ENCODE measurements at places on chromosomes 2 and 18.

DNA sequence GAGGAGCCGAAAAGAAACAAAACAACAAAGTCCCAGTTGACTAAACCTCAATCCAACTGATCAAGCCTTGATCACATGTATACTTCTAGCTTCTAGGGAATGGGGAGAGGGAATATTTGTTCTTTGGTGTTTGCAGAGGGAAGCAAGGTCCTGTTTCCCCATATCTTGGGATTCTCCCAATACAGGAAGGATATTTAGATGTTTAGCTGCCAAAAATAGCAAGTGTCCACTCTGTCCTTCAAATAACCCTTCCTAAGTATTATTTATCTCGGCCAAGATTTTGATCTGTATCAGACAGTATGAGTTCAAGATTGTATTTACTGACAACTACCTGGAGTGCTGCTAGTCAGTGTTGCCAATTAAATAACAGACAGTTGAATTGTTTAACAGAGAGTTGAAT lies 55.5 kb downstream of the TBR1 start:
- DNase-seq, result no peak

GRCh38 chr18:79501006-79501405 lies 105.3 kb downstream of the NFATC1 start:
- DNase-seq, result no peak

GRCh38 chr18:52936931-52937330 lies 596.9 kb downstream of the DCC start:
- no peak for DNase-seq

DNA sequence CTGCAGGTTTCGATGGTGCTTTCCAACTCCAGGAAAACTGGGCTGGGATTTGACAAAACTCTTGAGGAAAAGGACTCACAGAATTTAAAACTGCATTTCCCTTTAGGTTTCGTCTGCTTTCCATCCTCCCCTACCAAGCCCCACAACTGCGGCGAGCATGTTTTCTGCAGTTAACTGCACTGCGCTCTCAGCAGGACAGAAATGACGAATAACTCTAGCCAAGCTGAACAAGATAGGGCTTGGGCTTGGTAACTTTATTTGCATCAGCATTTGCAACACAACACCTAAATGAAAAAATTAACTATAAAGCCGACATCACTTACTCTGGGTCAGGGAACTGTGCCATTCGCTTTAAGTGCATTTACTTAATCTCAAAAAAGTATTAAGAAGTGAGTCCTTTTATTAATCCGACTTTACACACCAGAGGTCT lies 669 bp upstream of the PIKFYVE start:
- no peak for DNase-seq

DNA sequence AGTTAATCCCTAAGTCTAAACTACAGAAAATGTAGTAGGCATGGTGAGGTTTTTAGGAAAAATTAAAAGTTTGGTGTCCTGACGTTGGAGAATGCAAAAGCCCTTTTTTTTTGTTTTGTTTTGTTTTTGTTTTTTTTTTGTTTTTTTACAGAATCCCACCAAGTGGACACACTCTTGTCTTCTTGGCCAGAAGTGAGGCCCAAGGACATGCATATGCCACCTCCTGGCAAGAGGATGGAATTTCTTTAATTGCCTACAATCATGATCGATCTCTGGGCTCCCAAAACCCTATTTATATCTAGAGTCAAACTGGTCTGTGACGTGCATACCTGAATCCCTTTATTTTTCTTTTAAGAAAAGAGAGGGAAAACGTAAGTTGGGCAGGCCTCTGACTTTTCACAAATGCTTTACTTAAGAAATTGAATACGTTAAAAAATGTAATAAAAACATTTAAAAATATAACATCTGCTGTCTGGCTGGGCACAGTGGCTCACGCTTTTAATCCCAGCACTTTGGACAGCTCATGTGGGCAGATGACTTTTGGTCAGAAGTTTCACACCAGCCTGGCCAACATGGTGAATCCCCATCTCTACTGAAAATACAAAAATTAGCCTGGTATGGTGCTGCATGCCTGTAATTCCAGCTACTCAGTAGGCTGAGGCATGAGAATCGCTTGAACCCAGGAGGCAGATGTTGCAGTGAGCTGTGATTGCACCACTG lies 502.7 kb downstream of the CBLN2 start:
- DNase-seq, result no peak
